ENCODE measurements at places on chromosomes 7 and 10. TPM values are rescaled to one million over a fixed set of nuclear protein-coding genes. Genes with fewer than 3 reads are reported as not detected.

GRCh38 chr10:42955493-42955889 lies 121.4 kb upstream of the RET start:
- no peak overlapping the region for H3K27ac ChIP-seq
- H3K4me3 ChIP-seq, result no peak overlapping the region
- no peaks in the 10 kb centered on the region for H3K36me3 ChIP-seq
- peaks cover 39% of the 10 kb centered on the region for H3K27me3 ChIP-seq
- peaks cover 5% of the 10 kb centered on the region for H3K4me1 ChIP-seq
- no peak for DNase-seq

- DNase-seq, result peak; percentile 56
- peaks cover 5% of the 10 kb centered on the region for H3K36me3 ChIP-seq
- peak overlapping the region; percentile 40 for H3K27ac ChIP-seq
- H3K4me1 ChIP-seq, result peaks cover 16% of the 10 kb centered on the region
These were observed 1227.8 kb upstream of the SORCS1 start for GRCh38 chr10:108392286-108392685.

DNA sequence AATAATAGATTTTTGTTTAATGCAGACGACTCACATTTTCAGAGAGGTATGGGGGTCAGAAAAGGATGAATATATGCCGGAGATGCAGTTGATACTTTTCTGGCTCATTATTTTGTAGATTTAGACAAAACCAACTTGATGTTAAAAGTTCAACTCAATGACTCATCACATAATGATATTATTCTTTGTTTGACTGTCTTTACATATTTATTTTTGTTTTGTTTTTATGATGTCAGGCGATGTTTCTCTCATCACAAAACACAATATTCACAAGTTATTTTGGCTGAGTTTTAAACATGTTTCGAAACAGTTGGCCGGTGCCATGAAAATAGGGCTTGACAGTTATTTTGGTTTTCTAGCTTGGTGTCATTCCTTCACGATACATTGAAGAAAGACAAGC lies 1.3 kb downstream of the GJD4 start:
- H3K4me3 ChIP-seq, result no peak overlapping the region
- peaks cover 49% of the 10 kb centered on the region for H3K27me3 ChIP-seq
- no peak overlapping the region for H3K27ac ChIP-seq
- peaks cover 5% of the 10 kb centered on the region for H3K4me1 ChIP-seq
- DNase-seq, result no peak

NAT16 gene
- total RNA-seq, result not detected

DNA sequence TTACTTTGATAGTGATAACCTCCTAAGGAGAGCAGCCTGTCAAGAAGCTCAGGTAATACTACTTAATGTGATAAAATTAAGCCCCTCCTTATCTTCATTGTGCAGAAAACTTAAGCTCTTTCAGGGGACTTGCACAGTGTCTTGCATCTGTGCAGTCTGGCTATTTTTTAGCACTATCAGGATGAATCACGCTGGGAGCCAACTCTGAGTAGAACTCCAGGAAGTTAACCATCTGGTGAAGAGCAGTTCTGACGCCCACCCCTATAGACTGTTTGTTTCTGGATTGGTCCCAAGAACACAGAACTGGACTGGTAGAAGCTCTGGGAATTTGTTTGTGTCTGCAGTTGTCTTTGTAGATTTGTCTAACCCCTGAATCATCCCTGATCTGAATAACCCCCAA lies 41.9 kb downstream of the AGK start:
- peak; percentile 55 for DNase-seq
- 0 out of 2 replicates have a peak, but pooled peaks cover 5% of the 10 kb centered on the region for H3K36me3 ChIP-seq

MCM10 gene
- total RNA-seq, result 8.1 TPM

GNAT3 gene
- not detected for total RNA-seq

GRCh38 chr7:54015251-54015650 lies 526.9 kb upstream of the VSTM2A start:
- no peaks in the 10 kb centered on the region for H3K4me1 ChIP-seq
- DNase-seq, result no peak
- no peaks in the 10 kb centered on the region for H3K36me3 ChIP-seq
- no peak overlapping the region for H3K4me3 ChIP-seq
- H3K27me3 ChIP-seq, result no peaks in the 10 kb centered on the region
- H3K27ac ChIP-seq, result no peak overlapping the region

SLC26A4 gene
- not detected for total RNA-seq

GRCh38 chr7:66549466-66549865 lies 79.2 kb upstream of the KCTD7 start:
- peaks cover 2% of the 10 kb centered on the region for H3K27me3 ChIP-seq
- no peak for DNase-seq
- no peak overlapping the region for H3K27ac ChIP-seq
- peaks cover 19% of the 10 kb centered on the region for H3K36me3 ChIP-seq
- no peak overlapping the region for H3K4me3 ChIP-seq

GRCh38 chr7:115749924-115750323 lies 280.6 kb downstream of the TFEC start:
- no peak overlapping the region for H3K27ac ChIP-seq
- DNase-seq, result no peak
- no peaks in the 10 kb centered on the region for H3K27me3 ChIP-seq

GRCh38 chr10:14009371-14010100 lies 321.2 kb downstream of the FRMD4A start:
- H3K27me3 ChIP-seq, result peaks cover 4% of the 10 kb centered on the region
- H3K27ac ChIP-seq, result peak overlapping the region; percentile 96
- H3K4me3 ChIP-seq, result peak overlapping the region; percentile 89
- H3K36me3 ChIP-seq, result no peaks in the 10 kb centered on the region
- peak; percentile 60 for DNase-seq

DNA sequence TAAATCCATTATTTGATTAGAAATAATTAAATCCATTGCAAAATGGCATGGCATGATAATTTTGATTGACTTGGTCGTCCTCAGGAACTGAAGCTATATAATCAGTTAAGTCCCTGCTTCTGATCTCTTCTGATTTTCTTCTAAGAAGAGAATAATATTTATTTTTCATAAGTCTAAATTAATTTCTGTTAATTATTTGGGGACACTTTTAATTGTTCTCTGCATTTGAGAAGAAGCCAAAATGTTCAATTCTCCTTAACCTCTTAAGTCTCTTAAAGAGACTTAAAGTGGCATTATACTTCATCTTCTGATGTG lies 67.2 kb downstream of the CAV1 start:
- H3K27me3 ChIP-seq, result peaks cover 3% of the 10 kb centered on the region
- H3K4me1 ChIP-seq, result peaks cover 39% of the 10 kb centered on the region
- H3K27ac ChIP-seq, result no peak overlapping the region
- no peak overlapping the region for H3K4me3 ChIP-seq
- H3K36me3 ChIP-seq, result no peaks in the 10 kb centered on the region
- DNase-seq, result no peak

PSMG3 gene
- 25.6 TPM for total RNA-seq

DNA sequence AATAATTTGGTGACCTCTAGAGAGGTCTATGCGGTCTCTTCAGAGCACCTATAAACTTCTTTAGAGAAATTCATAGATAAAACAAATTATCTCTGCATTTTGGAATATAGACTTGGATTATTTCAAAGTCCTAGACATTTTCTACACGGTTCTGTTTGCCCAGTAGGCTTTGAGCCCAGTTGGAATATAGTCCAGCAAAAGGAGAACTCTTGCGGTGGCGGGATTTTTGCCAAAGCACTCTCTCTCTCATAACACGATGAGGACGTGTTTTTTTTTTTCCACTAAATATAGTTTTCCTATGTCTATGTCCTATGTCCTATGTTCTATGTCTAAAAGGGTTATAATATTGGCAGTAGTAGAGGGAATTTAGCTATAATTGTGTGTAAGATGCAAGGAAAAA lies 164.9 kb upstream of the AGR3 start:
- H3K4me1 ChIP-seq, result peaks cover 39% of the 10 kb centered on the region
- no peak overlapping the region for H3K27ac ChIP-seq
- H3K36me3 ChIP-seq, result 0 out of 2 replicates have a peak, but pooled peaks cover under 1% of the 10 kb centered on the region
- no peak overlapping the region for H3K4me3 ChIP-seq
- DNase-seq, result no peak
- H3K27me3 ChIP-seq, result no peaks in the 10 kb centered on the region

NODAL gene
- total RNA-seq, result not detected

GRCh38 chr7:327991-328702 lies 38.2 kb downstream of the FOXL3 start:
- H3K4me3 ChIP-seq, result no peak overlapping the region
- H3K4me1 ChIP-seq, result peaks cover 6% of the 10 kb centered on the region
- DNase-seq, result no peak
- H3K27ac ChIP-seq, result no peak overlapping the region
- H3K27me3 ChIP-seq, result peaks cover 58% of the 10 kb centered on the region

PTPRE gene
- total RNA-seq, result not detected

HACD1 gene
- total RNA-seq, result 130 TPM

Measured in HFFc6 (cell line).